Adipocyte (in vitro differentiated cells): ENCODE measurements at places on chromosomes 16 and 17.

- no peak for DNase-seq
Measured at GRCh38 chr17:27354051-27354490, 60.2 kb downstream of the WSB1 start.

GRCh38 chr17:44776628-44777393, 18.0 kb downstream of the ADAM11 start:
- no peak for DNase-seq

DNA sequence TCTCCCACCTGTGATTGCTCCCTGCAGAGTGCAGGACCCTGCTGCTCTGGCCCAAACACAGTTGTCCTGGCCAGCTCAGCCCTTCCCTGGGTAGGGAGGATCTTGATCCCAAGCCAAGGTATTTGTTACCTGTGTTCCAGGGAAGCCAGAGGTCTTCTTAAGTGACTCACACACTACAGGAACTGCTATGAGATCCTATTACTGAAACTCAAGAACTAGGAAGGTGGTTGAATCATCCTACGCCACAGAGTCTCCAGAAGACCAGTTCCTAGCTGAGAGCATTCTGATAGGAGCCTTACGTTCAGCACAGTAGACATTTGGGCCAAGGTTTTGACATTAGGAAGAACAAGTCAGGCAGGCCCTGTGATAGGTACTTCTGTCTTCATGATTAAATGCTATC, 12.0 kb downstream of the CHST6 start:
- no peak for DNase-seq

DNA sequence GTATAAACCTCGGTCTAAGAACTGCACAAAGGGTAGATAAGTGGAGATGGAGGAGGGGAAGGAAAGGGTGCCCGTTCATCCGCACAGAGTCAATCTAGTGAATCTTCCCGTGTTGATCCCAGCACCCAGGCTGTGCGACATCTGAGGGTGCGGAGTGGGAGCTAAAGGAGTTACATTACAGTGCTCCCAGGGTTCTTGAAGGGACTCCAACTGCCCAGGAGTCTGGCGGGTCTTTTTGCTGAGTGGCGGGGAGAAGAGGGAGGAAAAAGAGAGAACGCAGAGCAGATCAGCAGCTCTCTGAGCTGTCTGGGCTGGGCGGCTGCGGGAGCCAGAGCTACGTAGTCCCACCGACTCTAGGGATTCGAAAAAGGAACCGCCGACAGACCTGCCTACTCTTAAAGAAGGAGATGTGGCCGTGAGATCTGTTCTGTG, 1.6 kb upstream of the CA10 start:
- no peak for DNase-seq

- DNase-seq = no peak
Measured at GRCh38 chr16:84479716-84480450, 24.6 kb downstream of the MEAK7 start.

DNA sequence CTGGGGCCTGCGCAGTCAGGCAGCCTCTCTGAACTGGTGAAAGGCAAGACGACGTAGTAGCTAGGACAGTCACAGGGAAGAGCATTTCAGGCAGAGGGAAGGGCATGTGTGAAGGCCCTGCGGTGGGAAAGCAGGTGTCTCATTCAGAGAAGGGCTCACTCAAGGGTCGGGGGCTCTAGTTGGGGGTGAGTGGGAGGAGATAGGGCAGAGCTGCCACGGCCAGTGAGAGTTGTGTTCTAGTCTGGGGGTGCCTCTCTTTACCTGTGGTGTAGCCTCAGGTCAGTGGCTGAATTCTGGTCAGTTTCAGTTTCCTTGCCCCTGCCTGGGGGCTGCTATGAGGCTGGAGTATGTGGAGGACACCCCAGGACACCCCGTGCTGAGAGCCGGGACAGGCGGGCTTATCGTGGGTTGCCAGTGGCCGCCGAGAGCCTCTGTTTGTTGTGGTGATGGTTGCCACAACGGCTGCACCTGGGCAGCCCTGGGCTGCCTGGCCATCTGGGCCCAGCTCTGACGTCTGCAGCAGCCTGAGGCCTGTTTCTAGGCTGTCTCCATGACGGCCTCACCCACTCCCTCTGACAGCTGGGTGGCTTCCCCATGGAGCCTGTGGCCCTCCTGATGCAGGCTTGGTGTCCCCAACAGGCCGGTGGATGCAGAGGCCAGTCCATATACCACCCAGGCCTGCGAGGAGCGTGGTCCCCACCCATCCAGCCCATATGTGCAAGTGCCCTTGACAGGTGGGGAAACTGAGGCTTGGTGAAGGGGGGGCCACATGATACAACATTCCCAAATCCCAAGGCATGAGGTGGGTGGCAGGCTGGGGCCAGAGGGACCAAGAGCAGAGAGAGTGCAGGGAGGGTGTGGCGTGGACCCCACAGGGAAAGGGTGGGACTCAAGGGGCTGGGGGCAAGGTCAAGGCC, 10.8 kb downstream of the MAP2K3 start:
- DNase-seq = no peak

- no peak for DNase-seq
Measured at GRCh38 chr17:64785011-64785421, 122.9 kb upstream of the SMURF2 start.

DNA sequence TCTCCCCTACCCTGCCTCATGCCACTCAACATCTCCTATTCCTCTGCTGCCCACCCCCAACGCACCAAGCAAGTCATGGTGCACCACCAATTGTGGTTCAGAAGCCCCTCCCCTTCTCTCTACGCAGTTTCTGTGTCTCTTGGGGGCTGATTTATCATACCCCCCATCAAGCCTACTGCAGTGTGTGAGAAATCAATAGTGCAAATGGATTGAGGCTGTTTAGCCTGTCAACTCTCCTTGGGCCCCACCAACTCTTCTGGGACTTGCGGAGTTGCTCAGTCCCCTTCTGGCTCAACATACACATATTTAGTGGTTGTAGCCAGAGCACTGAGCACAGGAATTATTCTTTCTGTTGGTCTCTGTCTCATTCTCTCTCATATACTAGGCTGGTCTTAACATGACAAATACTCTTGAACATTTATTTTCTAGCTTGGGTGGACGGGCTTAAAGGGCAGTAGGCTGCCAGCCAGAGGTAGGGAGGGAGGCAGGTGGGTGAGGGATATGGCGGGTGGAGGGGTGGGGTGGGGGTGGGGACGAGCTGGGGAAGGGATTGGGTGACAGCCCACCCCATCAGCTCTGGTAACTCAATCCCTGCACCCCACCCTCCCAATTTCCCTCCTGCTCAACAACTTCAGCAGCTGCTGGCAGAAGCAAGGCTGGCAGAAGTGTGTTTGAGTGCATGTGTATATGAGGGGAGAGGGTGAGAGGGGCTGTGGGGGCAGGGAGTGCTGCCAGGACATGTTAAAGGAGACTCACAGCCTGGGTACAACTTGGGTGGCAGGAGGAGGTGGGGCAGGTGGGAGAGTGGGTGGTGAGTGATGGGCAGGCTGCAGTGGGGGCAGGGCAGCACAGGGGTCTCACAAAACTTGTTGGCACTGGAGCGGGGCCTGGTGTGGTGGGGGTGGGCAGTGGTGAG, 4.9 kb downstream of the RARA start:
- no peak for DNase-seq

- DNase-seq = peak; percentile 49
Measured at GRCh38 chr17:7650509-7651096, at the start of gene ATP1B2. ATP1B2 (plus strand) TSS chr17:7650926; CDS start chr17:7651519, 593 bp downstream.

GRCh38 chr16:64361753-64362152, 760.1 kb downstream of the CDH11 start:
- no peak for DNase-seq

GRCh38 chr16:85839681-85840240, 40.3 kb downstream of the COX4I1 start:
- DNase-seq = no peak
